Camera-type eye (tissue), 1 donor: ENCODE measurements at places on chromosomes 4 and X. TPM values are rescaled to one million over a fixed set of nuclear protein-coding genes. Genes with fewer than 3 reads are reported as not detected.

The FATE1 gene
- not detected for total RNA-seq

The GRPEL1 gene
- total RNA-seq = 16.2 TPM

The GABRA4 gene
- 1.4 TPM for total RNA-seq

The CLNK gene
- total RNA-seq = 0.16 TPM

The KIF4A gene
- total RNA-seq = 7.6 TPM

The RPA4 gene
- 6.1 TPM for total RNA-seq

The CCDC158 gene
- total RNA-seq = 4.5 TPM

The WFS1 gene
- total RNA-seq = 33.5 TPM

The HPGDS gene
- total RNA-seq = 1.3 TPM

The CXCL6 gene
- total RNA-seq = not detected

The ENPEP gene
- total RNA-seq = 19.0 TPM

The NR0B1 gene
- total RNA-seq = not detected

The AGTR2 gene
- 4.5 TPM for total RNA-seq

The HMGN5 gene
- 8.7 TPM for total RNA-seq

The RASGEF1B gene
- 140 TPM for total RNA-seq

The GABRG1 gene
- total RNA-seq = 4.1 TPM

The VCX gene
- not detected for total RNA-seq

The TRO gene
- 79.3 TPM for total RNA-seq

The NUDT11 gene
- 18.8 TPM for total RNA-seq

The XG gene
- 5.5 TPM for total RNA-seq

The UNC5C gene
- 17.3 TPM for total RNA-seq

The TEX13B gene
- total RNA-seq = not detected

The PRICKLE3 gene
- 6.6 TPM for total RNA-seq

The GPRASP3 gene
- 24.7 TPM for total RNA-seq

The PPEF1 gene
- total RNA-seq = 4.5 TPM

The CRMP1 gene
- total RNA-seq = 148 TPM

The DMRTC1 gene
- total RNA-seq = 1.2 TPM

The MAGEC1 gene
- not detected for total RNA-seq

The HSFX1 gene
- total RNA-seq = 3.4 TPM

The FABP2 gene
- not detected for total RNA-seq

The S100P gene
- 0.27 TPM for total RNA-seq

The CFP gene
- 5.2 TPM for total RNA-seq

The C4orf54 gene
- 10.6 TPM for total RNA-seq

The TCEAL5 gene
- 8.1 TPM for total RNA-seq

The CT45A2 gene
- total RNA-seq = not detected

The NLGN4X gene
- total RNA-seq = 39.9 TPM

The AMBN gene
- total RNA-seq = not detected

The NSG1 gene
- total RNA-seq = 54.9 TPM

The ALPK1 gene
- 13.1 TPM for total RNA-seq

The RNF113A gene
- total RNA-seq = 15.6 TPM

The DGKK gene
- total RNA-seq = 0.16 TPM

The CCNB3 gene
- 10.1 TPM for total RNA-seq

The MAGEE2 gene
- 1.5 TPM for total RNA-seq

The ARSJ gene
- total RNA-seq = 6.1 TPM

The MAMLD1 gene
- total RNA-seq = 5.6 TPM

The SSX2B gene
- total RNA-seq = not detected

The CXorf58 gene
- total RNA-seq = 0.22 TPM

The FRMPD4 gene
- 2.0 TPM for total RNA-seq

The TRIML1 gene
- not detected for total RNA-seq

The CNKSR2 gene
- total RNA-seq = 67.2 TPM

The PAGE2B gene
- total RNA-seq = not detected

The NUP62CL gene
- total RNA-seq = 6.1 TPM

The IL3RA gene
- 4.8 TPM for total RNA-seq

The PJA1 gene
- total RNA-seq = 72.8 TPM

The AFF2 gene
- total RNA-seq = 63.7 TPM

The SLIT2 gene
- total RNA-seq = 46.3 TPM
